ENCODE measurements at places on chromosomes 4 and X.

GRCh38 chr4:156832886-156833285 lies 138.7 kb downstream of the PDGFC start:
- no peak for DNase-seq

GRCh38 chr4:52212702-52213101 lies 161.6 kb downstream of the SPATA18 start:
- DNase-seq: no peak

- DNase-seq: no peak
Measured at GRCh38 chrX:55142206-55142918, 53.5 kb downstream of the PAGE2 start.

GRCh38 chr4:138010639-138011038 lies 231.5 kb downstream of the SLC7A11 start:
- no peak for DNase-seq

All from activated T-cell treated with anti-CD3 and anti-CD28 coated beads for 1 hour (primary cell).